Stimulated activated CD4-positive, alpha-beta T cell treated with anti-CD3 and anti-CD28 coated beads, Interleukin-4, amount 100 ng/mL, for 48 hours (primary cell): ENCODE measurements at places on chromosomes 6 and 20.
A peak's percentile ranks its signal among the peaks of the same experiment; 100 is the strongest.

DNA sequence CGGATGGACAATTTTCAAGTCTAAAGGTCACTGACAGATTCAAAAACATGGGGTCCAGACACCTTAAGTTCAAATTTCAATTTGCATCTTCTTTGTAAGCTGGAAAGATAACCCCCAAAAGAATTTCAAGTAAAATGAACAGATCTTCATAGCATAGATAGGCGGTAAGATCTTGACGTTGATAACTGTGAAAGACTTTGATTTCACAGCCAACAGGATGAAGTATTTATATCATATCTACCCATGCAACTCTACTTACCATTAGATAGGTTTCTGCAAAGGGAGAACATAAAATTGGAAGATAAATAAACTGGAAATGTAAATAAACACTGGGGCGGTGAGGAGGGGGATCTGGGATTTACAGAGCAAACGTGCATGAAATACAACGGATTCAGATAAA is 137.8 kb downstream of the IPCEF1 start:
- DNase-seq: no peak

DNA sequence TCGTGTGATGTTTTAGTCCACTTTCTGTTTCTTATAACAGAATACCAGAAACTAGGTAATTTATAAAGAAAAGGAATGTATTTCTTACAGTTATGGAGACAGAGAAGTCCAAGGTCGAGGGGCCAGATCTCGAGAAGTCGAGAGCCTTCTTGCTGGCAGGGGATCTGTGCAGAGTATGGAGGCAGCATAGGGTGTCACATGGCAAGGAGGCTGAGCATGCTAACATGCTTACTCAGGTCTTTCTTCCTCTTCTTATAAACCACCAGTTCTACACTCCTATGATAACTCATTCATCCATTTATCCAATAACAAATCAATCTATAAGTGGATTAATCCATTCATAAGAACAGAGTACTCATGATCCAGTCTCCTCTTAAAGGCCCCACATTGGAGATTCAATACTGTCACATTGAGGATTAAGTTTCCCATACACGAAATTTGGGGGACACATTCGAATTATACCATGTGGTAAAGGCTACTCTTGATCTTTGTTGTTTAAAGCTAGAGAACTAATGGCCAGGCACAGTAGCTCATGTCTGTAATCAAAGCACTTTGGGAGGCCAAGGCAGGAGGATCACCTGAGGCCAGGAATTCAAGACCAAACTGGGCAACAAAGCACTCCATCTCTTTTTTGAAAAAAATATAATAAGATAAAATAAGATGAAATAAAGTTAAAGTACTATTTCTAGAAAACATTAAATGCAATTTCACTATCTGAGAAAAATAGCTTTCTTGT is 2.1 kb downstream of the GOPC start:
- DNase-seq: no peak

DNA sequence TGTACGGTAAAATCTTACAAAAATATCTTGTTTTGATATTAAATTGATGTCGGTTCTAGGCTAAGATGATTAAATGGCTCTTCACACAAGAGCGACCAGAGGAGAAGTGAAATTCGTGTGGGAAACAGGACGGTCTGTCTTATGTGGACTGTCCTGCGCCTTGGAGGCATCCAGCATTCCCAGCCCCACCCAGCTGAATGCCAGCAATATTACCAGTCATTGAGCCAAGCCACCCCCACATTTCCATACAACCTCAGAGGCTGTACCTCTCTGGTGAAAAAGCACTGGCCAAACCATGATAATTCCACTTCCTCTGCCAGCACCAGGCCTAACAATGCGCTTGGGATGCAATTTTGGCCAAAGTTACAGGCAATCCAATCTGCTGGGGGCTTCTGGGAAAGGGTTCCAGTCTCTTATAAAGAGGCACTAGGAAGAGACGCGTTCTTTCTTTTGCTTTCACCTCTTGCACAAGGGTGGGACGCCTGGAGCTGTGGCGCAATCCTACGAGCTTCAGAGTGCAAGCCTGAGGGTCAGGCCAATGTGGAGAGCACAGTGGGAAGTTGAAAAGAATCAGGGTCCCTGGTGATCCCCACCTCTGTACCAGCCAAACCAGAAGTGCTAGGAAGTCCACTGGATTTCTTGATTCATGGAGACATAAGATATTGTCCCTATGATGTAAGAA is 213.1 kb downstream of the PREX1 start:
- DNase-seq: no peak

GRCh38 chr6:1689141-1689540 is 79.4 kb downstream of the FOXC1 start:
- DNase-seq: no peak

DNA sequence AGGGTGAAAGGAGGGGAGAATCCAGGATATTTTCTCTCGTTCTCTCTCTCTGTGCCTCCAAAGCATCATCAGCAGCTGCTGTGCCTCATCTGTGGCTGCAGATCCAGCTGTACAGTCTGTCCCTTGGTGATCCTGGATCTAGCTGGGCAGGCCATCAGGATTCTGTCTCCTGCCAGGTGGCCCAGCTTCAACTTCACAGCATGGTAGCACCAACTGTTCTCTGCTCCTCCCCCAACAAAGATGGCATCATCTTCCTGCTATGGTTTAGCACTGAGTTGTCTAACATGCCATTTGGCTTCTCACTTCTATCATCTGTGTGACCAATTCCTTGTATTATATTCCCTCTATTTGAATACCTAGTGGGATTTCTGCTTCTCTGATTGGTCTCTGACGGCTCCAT is 28.6 kb upstream of the ARFGEF2 start:
- no peak for DNase-seq

DNA sequence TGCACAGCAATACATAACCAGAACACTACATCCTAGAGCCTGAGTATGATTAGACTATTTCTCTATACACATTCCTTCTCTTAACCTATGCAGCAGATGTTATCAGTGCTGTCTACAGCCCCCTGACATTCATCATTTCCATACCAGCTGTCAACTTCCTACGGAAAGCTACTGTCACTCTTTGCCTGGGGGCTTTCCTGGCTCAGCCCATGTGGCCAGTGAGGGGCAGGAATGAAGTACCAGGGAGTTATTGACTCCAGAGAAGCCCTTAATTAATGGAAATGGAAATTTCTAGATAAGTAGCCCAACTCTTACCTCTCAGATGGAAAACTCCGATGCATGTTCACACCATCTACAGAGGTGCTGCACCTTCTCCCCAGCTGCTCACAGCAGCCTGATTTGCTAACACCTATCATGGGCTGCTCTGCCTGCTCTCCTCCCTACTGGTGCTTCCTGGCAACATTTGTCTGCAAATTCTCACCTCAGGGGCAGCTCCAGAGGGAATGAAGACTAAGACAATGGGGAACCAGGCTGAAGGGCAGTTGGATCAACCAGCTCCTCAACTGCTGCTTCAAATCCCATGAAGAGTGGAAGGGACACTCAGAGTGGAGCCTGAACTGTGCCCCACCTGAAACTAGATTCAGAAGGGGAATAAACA is 59.6 kb downstream of the LINC00237 start:
- DNase-seq: no peak

GRCh38 chr6:43953794-43954310 is 173.4 kb downstream of the MRPL14 start:
- DNase-seq: no peak

GRCh38 chr6:42901538-42901957 is 14.3 kb upstream of the PTCRA start:
- peak; percentile 40 for DNase-seq

- DNase-seq: peak; percentile 56
These were observed 108.3 kb upstream of the PHACTR3 start for GRCh38 chr20:59495894-59496510.

- no peak for DNase-seq
These were observed 14.4 kb upstream of the SLC22A23 start for GRCh38 chr6:3471286-3471685.

- no peak for DNase-seq
These were observed 19.7 kb upstream of the NTSR1 start for GRCh38 chr20:62688855-62689460.

- no peak for DNase-seq
These were observed 56.6 kb upstream of the RREB1 start for GRCh38 chr6:7050872-7051779.
